Stimulated activated CD8-positive, alpha-beta memory T cell treated with anti-CD3 and anti-CD28 coated beads, Interleukin-15, amount 100 ng/mL, for 4 hours (primary cell): ENCODE measurements at places on chromosomes 7 and 10.

GRCh38 chr7:74183142-74183541, 9.0 kb downstream of the EIF4H start:
- DNase-seq: no peak

- DNase-seq: no peak
These were observed 4.6 kb downstream of the USP54 start for GRCh38 chr10:73586583-73586984.

- DNase-seq: no peak
These were observed 76.0 kb downstream of the LRMDA start for GRCh38 chr10:75507469-75507868.

DNA sequence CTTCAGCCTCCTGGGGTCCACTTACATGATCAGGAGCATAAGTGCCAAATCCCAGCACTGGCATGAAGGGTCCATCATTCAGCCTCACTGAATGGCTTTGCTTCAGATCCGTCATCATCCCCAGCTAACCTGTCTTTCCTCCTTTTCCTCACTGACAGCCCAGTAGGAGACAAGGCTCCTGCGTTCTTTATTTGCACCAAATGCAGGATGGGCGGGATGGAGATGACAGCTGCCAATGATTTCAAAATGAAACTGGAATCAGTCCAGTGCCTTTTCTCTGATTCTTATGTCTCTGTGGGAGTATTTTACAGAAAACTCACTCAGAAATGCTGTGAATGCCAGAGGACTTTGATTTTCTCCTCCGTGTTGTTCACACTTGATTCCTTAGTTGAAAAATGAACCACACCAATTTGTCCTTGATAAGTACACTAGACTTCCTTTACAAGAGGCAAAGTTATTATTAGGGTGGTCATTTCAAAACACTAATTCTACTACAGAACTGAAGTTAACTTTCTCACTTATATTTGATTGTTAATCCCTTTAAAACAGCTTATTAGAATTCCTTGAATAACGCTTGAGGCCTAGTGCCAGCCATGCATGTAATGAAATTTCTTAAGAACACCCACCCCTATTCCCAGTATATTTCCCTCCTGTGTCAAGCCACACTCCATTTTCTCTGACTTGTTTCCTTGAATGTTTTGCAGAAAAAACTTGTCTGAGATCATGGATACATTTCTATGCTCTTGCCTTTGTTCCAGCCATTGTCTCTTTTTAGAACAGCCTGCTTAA, at the start of gene AKR1C8:
TSS of gene AKR1C8 (minus strand) at position 164 of the 789 bp plus-strand sequence. CDS start at position 118, 46 bp downstream.
- no peak for DNase-seq

DNA sequence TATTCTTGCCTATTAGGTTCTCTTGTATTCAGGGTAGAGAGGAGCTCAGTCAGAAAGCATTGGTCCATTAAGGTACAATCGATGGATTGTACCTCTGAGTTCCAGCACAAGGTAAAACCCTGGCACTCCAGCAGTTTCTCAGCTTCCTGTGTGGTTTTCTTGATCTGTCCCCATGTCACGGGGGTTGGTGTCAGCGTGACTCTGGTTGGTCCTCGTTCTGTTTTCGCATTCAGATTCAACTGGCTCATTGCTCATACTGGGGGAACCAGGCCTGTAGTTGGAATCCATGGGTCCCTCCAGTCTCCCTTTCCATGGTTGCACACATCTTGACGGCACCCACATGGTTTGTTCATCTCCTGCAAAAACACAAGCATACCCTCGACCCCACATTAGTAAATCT, 32.7 kb upstream of the RASGEF1A start:
- no peak for DNase-seq

DNA sequence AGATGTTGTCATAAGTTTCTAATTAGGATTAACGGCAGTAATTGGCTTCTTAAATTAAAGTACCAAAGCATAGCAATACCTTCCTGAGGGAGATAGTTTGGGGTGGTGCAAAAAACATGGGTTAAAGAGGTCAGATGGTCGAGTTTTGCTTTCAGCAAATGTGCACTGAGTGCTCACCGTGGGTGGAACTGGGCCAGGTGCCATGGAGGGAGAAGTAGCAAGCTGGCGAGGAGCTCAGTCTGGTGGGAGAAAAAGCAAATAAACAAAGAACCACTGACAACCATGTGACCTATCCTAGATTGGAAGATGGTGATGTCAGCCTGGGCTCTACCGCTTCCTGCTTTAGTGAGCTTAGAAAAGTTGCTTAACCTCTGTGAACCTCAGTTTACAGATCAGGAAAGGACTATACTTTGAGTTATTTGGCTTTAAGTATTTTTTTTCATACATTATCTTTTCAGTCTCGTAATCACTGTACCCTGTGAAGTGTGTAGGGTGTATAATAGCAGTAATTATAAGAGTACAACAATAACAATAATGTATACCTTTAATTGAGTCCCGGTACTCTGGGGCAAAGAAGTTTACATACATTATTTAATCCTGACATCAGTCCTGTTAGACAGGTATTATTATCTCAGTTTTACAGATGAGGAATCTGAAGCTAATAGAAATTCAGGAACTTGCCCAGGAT, 69.0 kb upstream of the PDCD4 start:
- no peak for DNase-seq
